ENCODE measurements at places on chromosomes 2 and 18.

GRCh38 chr18:80119111-80119510 lies 10.0 kb downstream of the ADNP2 start:
- DNase-seq = no peak

DNA sequence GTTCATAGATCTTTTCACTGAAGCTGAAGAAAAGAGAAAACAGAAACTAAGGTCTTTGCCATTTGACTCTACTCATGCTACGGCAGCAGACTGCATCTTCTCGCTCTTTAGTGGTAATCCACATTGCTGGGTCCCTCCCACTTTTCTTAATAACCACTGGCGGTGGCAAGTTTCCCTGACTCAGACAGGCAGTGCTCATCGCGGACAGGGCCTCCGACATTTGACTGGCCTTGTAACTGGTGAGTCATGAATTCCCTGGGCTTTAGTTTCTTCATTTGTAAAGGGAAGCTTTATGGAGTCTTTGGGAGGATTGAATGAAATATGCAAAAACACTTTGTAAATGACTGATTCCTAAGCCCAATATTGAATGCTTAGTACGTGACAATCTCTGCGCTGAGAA lies 238.2 kb upstream of the RBBP8 start:
- DNase-seq = peak; percentile 84

- no peak for DNase-seq
Measured at GRCh38 chr2:45102141-45102540, 92.9 kb upstream of the SIX2 start.

GRCh38 chr2:180352620-180353019 lies 345.5 kb upstream of the CWC22 start:
- no peak for DNase-seq

DNA sequence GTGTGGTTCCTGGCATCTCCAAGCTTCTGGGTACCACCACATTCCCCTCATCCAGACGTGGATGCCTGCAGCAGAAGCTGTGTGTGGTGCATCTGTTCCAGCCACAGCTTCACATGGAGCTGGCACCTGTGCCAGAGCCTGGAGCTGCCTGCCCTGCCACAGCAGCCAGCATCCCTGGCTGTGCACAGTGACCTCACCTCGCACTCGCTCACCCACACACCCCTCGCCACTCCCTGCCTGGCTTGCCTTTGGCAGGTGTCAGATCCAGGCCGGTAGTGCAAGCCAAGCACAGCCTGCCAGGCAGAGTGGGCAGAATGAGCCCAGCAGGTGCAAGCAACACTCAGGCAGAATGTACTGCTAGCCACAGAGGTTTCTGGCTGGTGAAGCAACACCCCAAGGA lies 59.9 kb upstream of the DYNC1I2 start:
- DNase-seq = no peak

DNA sequence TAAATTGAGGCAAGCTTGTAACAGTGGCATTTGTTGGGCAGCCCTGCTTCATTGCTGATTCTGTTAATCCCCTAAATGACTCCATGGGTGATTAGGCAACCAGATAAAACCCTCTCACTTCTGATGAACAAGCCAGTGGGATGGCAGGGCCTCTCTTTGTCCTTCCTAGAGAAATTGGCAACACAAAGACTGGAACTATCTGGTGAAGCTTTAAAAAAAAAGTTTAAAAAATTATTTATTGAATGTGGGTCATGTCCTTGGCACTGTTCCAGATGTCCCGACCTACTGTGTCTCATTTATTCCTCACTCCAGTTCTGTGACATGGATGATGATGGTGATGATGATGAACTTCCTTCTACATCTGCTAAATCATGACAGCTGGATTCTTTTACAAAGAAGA lies 30.8 kb downstream of the NRP2 start:
- no peak for DNase-seq

- no peak for DNase-seq
Measured at GRCh38 chr2:203728321-203728720, 21.9 kb downstream of the CD28 start.

DNA sequence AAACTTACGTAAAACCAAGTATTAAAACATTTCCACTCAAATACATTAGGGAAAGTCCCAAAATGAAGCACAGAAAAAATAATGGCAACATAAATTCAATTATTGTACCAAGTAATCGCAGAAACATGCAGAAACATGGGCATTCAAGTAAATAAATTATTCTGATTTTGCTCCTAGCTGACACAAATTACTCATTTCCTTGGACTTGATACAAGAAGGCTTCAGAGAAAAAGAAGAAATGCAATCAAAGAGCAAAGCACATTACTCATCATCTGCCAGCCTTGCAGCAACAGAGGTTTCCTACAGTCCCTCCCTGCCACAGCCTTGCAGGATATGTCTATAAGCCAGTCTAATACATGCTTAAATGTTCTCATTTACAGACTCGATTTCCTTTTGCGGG lies 439.8 kb upstream of the LYPD1 start:
- DNase-seq = no peak

DNA sequence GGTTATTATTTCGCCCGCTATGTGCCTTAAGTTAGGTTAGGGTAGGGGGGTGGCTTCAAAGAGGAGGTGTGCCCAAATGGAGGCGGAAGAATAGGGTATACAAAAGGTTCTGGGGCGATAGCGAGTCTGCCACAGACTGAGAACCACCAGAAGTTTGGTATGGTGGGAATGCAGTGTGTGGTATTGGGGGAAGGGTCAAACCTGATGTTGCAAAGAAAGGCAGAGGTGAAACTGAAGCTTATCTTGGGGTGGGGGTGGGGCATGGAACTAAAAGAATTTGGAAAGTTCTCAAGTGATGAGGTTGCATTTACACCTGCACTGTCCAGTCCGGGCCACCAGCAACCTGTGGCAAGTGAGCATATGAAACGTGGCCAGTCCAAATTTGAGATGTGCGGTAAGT lies 11.8 kb upstream of the CCBE1 start:
- no peak for DNase-seq

GRCh38 chr2:49237867-49238603 lies 83.7 kb upstream of the FSHR start:
- DNase-seq = no peak

GRCh38 chr18:11761553-11761952 lies 72.5 kb downstream of the GNAL start:
- no peak for DNase-seq

GRCh38 chr2:169860149-169860548 lies 32.9 kb downstream of the UBR3 start:
- DNase-seq = no peak

GRCh38 chr2:111121028-111121827 lies 514 bp downstream of the BCL2L11 start:
- DNase-seq = peak; percentile 76

DNA sequence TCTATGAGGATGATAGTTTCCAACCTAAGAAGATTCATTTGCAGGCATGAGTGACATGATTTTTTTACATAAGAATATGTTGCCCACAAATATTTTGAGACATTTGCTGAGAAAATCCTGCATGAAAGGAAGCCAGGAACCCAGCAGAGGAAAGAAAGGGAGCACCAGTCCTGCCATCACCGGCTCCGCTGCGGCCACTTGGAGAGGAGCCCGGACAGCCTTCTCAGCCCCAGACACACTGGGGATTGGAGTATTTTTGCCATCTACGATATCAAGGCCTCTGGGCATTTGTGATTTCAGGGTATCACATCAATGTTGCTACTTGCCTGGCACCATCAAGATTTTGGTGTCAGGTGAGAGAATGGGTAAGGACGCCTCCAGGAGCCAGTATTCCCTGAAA lies 228.3 kb downstream of the PTGR3 start:
- no peak for DNase-seq

- DNase-seq = peak; percentile 85
Measured at GRCh38 chr2:98731041-98731893, at the start of gene MGAT4A. Gene MGAT4A, minus strand, starts transcription at chr2:98731132. Its CDS starts 4,800 bp downstream, at chr2:98726332.

GRCh38 chr18:28350821-28351220 lies 173.9 kb upstream of the CDH2 start:
- no peak for DNase-seq

All from tibial artery (tissue), 4 donors.